Gastroesophageal sphincter (tissue), 4 donors: ENCODE measurements at places on chromosomes 6 and 20.

DNA sequence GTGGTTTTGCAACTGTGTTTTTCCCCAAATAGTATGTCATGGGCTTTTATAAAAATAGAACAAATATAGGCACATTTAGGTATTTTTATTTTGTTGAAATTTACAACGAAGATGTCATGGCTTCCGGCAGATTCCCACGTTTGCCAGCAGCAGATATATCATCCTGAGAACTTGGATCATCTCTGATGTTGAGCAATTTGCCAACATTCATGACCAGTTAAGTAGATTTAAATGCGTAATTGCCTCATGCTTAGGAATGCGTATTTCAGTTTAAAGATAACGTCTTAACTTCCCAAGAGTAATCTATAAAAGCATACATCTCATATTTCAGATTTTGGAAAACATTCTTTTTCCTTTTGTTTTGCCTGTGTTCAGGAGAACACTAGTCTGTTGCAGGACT, 457.8 kb downstream of the QKI start:
- ATAC-seq: no peak

DNA sequence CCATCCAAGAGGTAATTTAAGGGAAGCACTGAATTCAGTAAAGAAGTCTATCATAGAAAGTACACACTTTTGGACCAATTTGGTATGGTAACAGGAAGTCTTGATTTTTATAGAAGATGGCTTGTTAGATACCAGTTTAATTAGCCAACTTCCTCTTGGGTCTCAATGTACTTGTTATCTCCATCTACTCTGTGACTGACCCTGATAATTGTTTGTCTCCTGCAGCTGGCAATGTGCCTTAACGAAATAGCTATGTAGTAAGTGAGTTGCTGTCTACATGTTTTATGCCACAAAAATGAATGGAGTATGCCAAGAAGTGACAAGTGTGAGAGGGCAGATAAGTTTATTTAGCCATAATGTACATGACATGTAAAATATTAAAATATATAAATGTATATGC, 410.5 kb upstream of the MAN1A1 start:
- no peak for ATAC-seq

GRCh38 chr6:13260831-13261230, 67.5 kb downstream of the TBC1D7 start:
- no peak for ATAC-seq

- no peak for ATAC-seq
Measured at GRCh38 chr6:142345261-142345660, 43.5 kb downstream of the ADGRG6 start.

DNA sequence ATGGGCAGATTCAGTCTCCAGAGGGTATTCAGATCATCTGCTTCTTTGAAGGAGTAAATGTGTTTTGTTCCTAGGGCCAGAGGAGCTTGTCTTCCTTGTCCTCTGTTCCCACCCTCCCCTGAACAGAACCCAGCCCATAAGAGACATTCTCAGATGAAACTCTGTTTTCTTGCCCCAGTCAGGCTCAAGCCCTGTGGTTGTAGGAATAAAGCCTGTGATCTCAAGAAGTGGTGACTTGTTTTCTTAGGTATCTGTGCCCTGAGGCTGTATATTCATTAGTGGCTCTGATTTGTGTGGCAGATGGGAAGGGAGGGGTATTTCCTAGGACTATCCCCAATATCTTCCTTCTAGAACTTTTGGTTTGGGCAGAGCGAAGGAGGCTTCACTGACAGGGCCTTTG, 27.9 kb downstream of the GSS start:
- no peak for ATAC-seq

- ATAC-seq: no peak
Measured at GRCh38 chr6:155519176-155519738, 63.6 kb upstream of the NOX3 start.

DNA sequence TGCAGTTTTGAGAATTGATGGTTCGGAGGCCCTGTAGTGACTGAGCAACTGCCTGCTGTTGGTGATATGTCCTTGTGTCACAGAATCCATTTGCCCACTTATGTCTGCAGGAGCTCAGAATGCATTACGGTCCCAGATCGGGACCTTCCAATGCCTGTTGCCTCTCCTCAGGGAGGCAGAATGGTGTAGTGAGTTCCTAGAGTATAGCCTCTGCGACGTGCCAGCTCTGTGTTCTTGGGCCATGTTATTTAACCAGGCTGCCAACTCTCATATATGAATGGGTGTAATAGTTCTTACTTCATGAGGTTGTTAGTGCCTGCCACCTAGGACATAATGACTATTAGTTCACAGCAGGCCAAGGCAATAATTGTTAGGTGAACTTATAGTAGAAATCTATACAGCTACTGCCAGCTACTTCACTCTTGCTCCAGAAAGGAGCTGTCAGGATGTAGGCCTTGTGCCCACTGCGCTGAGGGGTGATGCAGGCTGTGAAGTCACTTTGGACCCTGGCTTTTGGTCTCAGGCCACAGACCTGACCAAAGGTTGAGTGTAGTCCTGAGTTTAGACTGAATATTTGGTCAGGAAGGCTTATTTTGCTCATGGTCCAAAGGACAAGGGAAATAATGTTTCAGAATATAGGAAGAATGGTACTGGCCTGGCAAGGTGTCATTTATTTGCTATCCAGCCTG, 82.1 kb downstream of the ASXL1 start:
- ATAC-seq: no peak

GRCh38 chr6:44558024-44558831, 170.7 kb downstream of the CDC5L start:
- ATAC-seq: no peak
